Left lobe of liver (tissue), 2 donors: ENCODE measurements at places on chromosomes 1 and 21.

- DNase-seq = no peak
These were observed at the start of the genes ADORA3 and TMIGD3 for GRCh38 chr1:111503585-111504060. ADORA3 (minus strand) TSS chr1:111503633; CDS start chr1:111503354, 279 bp downstream. TMIGD3 (minus strand) TSS chr1:111503633; CDS start chr1:111503354, 279 bp downstream.

GRCh38 chr1:15173863-15174614 lies 20.5 kb downstream of the TMEM51 start:
- no peak for DNase-seq

DNA sequence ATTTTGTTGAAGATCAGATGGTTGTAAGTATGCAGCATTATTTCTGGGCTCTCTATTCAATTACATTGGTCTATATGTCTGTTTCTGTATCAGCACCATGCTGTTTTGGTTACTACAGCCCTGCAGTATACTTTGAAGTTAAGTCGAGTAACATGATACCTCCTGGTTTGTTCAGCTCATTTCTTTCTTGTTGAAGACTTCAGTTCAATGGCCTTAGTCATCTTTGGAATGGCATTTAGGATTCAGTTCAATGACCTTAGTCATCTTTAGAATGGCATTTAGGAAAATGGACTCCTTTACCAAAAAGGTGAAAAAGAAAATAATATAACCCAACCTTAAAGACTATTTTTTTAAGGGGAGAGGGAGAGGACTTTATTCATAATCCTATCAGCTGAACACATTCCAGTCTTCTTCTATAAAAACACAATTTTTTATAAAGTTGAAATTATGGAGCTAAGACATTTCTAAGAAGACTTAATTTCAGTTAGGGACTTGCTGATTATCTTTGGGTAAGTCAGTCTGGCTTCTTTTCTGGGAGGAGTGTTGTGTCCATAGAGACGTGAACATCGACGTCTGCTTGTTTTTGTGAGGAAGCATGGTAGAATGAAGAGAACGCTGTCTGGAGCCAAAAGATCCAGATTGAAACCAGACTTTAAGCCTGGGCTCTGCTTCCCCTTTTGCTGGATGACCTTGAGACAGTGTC lies 48.3 kb downstream of the DDR2 start:
- no peak for DNase-seq

GRCh38 chr1:183694755-183695154 lies 41.6 kb upstream of the APOBEC4 start:
- no peak for DNase-seq

DNA sequence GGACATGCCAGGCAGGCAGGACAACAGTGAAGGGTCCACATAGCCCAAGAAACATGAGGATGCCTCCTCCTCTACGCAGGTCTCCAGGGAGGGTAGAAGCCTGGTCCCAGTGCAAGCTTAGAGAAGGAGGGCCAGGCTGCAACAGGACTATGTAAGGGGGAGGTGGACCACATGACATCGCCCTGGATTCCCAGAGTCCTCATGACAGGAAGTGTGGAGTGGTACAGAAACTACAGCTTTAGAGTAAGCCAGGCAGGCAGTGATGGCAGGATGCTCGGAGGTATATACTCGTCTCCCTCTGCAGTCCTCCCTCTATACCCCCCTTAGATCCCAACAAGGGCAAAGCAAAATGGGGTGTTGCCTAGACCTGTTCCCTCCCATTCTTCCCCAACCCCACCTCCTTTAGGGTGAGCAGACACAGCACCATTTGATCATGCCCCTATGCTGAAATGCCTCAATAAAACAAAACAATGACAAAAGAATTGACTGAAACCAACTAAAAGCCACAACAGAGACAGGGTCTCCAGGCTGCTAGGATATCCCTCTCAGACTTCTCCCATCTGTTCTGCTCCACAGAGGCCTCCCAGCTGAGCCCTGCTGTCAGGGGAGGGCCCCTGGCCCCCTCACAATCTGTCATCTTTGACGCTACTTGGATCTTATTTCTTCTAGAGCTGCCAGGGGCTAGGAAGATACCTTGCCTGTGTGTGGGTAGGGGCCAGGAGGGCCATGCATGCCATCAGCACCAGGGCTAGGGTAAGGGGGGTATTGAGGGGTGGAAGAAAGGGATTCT lies 13.1 kb downstream of the FAM78B start:
- DNase-seq = no peak

DNA sequence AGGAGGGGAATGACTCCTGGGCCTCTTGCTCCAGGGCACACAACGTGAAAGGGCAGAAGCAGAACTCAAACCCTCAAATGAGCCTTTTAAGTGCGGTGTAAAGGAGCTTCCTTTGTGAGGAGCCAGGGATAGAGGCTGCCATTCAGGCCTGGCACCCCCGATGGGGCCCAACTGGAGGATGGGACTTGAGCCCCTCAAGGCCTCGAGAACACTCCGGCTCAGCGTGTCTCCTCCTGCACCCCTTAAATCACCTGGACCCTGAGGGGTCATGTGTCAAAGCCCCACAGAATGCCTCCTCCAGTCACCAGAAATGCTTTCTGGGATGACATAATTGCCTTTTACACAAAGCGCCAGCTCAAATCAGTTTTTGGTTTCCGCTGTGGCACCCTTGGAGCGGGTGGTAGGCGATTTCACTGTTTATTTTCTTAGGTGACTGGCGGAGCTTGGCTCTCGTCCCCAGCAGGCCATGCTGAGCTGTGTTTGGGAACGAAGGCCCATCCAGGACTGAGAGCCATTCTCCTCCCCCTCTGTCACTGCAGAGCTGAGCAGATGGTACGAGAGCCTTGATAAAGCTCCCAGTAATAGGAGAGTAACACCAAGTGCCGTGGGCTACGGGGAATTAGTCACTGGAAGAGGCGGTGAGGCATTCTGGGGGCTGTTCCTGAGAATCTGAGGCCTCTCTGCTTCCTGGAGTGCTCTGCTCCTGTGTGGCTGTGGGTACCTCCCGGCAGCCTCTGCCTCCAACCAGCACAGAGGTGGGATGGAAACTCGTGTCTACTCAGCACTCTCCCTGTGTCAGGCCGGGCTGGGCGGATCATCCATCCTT lies 163.0 kb downstream of the GRIK3 start:
- no peak for DNase-seq

GRCh38 chr1:220887520-220888416 lies 8.5 kb downstream of the HLX start:
- peak; percentile 44 for DNase-seq

DNA sequence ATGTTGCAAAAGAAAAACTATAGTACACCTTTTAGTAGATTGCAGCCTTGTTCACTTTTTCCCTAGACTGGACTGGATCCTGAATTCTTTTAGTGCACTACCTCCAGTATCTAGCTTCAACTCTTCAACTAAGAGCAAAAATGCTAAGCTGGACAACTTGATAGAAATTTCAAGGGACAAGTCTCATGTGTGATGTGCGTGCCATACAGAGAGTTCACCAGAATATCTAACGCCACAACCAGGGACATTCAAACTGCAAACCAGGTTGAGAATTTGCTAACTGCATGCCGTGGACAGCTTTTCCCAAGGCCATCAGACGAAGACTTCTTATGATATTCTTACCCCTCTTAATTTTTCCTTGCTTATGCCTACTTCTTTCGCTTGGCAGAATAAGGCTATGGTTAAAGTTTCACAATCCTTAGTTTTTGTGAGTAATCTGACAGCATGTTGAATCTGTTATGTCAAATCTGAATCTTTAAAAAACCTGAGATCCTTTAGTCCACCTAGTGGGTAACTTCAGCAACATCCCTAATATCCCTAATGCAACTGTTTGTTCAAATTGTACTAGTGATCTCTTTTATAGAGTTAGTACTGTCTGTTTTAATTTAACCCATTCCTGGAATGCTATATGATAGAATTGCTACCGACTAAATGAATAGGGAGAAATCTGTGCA lies 66.4 kb downstream of the DDAH1 start:
- no peak for DNase-seq

GRCh38 chr1:204340081-204340889 lies 19.4 kb downstream of the PLEKHA6 start:
- DNase-seq = no peak

DNA sequence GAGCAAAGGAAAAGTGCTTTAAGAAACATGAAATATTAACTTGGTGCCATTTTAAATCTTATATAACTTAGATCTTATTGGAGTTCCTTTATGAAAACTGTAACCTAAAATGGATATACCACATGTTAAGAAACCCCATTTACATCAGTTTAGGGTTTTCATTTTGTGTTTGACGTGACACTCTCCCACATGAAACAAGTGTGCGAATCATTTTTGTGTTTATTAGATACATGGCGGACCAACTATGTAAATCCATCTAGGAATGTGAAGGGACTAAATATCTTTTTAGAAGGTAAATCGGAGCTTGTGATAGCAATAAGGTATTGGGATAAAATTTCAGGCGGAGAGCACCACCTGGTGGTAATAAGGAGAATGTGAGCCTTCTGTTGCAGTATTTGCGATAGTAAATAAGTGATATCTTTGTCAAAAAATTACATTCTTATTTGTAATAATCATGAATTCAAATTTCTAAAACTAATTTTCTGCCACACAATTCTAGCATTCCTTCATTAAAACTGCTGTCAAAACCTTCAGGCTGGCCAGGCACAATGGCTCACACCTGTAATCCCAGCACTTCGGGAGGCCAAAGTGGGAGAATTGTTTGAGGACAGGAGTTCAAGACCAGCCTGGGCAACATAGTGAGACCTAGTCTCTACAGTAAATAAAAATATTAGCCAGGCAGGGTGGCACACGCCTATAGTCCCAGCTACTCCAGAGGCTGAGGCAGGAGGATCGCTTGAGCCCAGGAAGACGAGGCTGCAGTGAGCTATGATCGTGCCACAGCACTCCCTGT lies 31.3 kb downstream of the SMAP2 start:
- DNase-seq = no peak

DNA sequence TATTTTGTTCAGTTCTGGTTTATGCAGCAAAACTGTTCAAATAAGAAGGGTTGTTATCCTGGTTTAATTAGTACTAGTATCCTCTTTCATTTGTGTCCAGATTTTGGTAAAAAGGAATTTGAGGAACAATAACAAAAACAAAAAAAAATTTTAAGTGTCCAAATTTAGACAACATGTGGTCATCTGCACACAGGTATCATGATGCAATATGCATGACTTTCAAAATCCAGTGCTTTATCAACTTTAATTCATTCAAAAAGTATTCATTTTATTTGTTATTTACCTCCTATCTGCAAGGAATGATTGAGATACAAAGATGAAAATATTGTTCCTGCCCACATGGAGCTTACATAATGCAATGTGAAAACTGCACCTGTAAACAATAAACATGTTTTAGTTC lies 16.7 kb upstream of the MAGI3 start:
- DNase-seq = no peak

- no peak for DNase-seq
These were observed 203.2 kb downstream of the SDCCAG8 start for GRCh38 chr1:243459059-243459458.

DNA sequence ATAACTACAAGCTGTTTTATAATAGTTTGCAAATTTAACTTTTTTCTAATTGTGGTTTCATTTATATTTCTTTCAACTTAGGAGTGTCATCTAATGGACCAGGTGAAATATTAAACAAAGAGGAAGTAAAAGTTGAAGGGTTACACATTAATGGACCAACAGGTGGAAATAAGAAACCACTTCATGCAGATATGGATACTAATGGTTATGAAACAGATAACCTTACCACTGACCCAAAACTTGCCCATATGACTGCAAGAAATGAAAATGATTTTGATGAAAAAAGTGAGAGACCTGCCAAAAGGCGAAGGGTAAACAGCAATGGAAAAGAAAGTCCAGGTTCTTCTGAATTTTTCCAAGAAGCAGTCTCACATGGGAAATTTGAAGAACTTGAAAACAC lies 59.7 kb downstream of the MIER1 start:
- DNase-seq = no peak

DNA sequence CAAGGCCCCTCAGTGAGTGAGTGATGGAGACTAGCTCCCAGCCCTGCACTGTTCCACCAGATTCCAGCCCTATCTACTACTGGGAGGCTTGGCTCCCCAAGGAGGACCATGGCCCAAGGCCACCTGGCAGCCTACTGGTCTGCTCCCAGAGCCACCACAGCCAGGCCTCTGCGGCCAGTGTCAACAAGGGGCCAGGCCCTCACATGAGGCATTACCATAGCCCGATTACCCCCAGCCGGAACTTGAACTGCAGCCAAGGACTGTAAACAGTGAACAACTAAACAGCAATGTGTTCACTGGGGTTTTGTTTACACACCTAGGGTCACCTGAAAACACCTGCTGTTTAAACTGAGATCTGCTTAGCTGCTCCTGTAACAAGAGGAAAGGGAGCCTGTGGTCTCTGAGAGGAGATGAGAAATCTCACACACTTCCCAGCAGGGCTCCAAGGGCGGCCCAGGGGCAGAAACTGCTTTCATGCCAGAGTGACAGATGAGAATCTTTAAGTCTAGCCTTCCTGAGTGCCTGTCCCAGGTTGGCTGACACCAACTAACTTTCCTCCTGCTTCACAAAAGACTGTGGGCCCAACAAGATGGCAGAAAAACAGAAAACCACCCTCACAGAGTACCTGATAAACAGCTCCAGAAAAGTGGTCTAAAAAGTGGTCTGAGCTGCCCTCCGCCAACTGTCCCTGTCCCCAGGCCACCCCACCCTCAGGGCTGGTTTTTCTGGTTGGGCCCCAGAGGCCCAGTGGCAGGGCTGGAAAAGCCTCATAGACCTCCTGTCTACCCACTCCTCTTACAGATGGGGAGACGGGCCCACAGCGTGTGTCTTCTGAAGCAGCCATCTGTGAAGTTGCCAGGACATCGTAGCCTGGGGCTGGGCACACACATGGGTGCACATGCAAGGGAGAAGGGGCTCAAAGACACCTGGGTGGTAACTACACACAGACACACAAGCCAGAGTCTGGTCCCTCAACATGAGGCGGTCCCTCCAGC lies 28.8 kb downstream of the MEF2D start:
- DNase-seq = peak; percentile 98

DNA sequence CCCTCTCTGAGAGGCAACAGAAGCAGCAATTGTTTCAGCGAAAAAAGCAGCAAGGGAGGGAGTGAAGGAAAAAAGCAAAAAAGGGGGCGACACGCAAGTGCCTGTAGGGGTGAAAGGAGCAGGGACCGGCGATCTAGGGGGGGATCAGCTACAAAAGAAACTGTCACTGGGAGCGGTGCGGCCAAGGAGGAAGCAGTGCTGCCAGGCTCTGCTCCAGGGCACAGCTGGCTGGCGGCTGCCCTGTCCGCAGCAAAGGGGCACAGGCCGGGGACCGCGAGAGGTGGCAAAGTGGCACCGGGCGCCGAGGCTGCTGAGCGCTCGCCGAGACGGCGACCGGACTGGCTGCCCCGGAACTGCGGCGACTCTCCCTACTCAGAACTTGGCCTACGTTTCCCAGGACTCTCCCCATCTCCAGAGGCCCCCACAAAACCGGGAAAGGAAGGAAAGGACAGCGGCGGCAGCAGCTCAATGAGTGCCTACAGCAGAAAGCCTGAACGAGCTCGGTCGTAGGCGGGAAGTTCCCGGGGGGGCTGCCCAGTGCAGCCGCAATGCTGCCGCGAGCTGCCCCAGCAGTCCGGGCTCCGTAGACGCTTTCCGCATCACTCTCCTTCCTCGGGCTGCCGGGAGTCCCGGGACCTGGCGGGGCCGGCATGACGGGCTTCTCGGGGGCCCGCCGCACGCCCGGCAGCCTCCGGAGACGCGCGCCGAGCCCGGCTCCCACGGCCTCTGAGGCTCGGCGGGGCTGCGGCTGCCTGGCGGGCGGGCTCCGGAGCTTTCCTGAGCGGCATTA lies 1.0 kb upstream of the CDKN2C start:
- DNase-seq = peak; percentile 66

GRCh38 chr1:200479816-200480215 lies 70.0 kb upstream of the ZNF281 start:
- DNase-seq = peak; percentile 80
